ENCODE measurements at places on chromosomes 3 and 15.
A peak's percentile ranks its signal among the peaks of the same experiment; 100 is the strongest.

- no peak for DNase-seq
These were observed 1.1 kb upstream of the ECT2 start for GRCh38 chr3:172749230-172749965.

DNA sequence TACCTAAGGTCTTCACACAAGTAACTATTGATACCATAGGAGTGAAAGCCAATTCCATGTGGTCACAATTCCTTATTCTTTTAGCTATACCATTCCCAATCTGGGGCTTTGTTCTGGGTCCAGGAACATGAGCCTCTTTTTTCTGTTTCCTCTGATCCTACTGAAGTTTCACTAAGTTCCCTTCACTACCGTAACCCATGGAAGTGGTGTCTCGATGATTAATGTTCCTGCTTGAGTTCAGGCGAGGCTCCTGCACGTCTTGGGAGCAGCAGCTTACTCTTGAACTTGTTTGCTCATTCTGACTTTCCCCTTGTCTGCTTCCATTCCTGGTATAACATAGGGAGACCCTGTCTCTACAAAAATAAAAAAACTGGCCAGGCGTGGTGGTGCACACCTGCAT, 23.6 kb downstream of the ZNF592 start:
- no peak for DNase-seq

- DNase-seq, result no peak
These were observed 14.4 kb downstream of the FANCD2OS start for GRCh38 chr3:10093678-10094077.

DNA sequence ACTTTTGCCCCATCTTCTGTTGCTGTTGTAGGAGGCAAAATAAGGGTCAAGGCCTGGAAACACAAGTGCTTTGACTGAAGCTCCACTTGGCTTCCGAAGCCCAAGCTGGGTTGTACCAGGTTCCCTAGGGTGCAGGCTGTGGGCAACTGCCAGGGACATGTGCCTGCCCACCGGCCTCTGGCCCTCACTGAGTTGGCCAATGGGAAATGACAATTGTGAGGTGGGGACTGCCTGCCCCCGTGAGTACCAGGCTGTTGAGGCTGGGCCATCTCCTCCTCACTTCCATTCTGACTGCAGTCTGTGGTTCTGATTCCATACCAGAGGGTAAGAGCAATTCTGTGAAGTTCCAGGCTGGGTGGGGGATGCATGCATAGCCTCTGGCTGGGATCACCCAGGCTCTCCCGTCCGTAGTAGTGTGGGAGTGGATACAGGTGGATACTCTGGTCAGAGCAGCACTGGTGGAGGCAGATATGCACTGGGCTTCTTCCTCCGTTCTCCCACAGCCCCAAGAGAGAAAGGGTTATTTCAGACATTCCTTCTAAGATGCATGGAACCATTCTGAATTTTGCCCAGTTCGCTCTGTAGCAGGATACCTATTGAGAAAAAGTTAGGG, at the start of gene ADIPOQ:
Gene ADIPOQ, plus strand, starts transcription at position 285 of the 613 bp plus-strand sequence. CDS start 10,349 bp downstream, outside the sequence.
- DNase-seq, result no peak

DNA sequence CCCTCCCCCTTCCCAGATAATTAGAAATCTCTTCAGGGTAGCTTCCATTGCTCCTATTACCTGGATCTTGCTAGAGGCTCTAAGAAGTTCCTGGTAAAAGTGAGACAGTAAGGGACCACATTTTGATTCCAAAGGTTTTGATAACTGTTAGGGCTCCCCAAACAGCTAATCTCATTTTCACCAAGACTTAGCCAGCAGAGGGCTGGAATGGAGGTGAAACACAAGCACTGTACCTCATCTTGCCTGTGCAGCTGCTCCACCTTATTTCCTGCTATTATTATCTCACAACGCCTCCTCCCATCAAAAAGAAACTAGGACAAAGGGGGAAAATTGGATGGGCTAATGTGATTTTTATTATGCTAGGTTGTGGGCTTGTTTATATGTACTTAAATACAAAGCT, 7.3 kb downstream of the SETD5 start:
- no peak for DNase-seq

DNA sequence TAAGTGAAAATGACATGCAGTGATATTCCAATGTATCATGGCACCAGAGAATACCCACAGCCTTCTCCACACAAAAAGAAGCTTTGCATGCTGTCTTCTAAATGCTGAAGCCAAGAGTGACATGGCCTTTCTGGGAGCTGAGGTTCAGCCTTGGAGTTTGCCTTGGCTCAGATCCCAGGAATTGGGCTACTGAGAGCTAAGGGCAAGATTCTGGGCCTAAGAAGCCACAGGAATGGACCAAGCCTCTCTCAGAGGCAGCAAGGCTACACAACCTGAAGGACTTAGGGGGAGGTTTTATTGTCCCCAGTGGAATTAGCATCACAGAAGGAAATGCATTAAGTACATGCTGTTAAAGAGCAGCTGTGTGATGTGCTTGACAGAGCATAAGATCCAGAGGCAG, 1078.5 kb downstream of the TUSC7 start:
- DNase-seq, result no peak

- DNase-seq, result no peak
These were observed 40.8 kb upstream of the ST3GAL6 start for GRCh38 chr3:98722389-98722788.

GRCh38 chr3:185631108-185631507, 45.0 kb downstream of the SENP2 start:
- no peak for DNase-seq

- DNase-seq, result peak; percentile 46
These were observed 40.6 kb upstream of the ADPGK start for GRCh38 chr15:72824112-72824511.

GRCh38 chr3:8884630-8885290, 78.5 kb downstream of the RAD18 start:
- DNase-seq, result no peak

GRCh38 chr15:51935466-51936104, 36.0 kb downstream of the LEO1 start:
- DNase-seq, result no peak

- DNase-seq, result no peak
These were observed 718 bp downstream of the BNIP2 start for GRCh38 chr15:59688423-59688781.

- DNase-seq, result no peak
These were observed 28.3 kb downstream of the IGF2BP2 start for GRCh38 chr3:185796431-185797107.

DNA sequence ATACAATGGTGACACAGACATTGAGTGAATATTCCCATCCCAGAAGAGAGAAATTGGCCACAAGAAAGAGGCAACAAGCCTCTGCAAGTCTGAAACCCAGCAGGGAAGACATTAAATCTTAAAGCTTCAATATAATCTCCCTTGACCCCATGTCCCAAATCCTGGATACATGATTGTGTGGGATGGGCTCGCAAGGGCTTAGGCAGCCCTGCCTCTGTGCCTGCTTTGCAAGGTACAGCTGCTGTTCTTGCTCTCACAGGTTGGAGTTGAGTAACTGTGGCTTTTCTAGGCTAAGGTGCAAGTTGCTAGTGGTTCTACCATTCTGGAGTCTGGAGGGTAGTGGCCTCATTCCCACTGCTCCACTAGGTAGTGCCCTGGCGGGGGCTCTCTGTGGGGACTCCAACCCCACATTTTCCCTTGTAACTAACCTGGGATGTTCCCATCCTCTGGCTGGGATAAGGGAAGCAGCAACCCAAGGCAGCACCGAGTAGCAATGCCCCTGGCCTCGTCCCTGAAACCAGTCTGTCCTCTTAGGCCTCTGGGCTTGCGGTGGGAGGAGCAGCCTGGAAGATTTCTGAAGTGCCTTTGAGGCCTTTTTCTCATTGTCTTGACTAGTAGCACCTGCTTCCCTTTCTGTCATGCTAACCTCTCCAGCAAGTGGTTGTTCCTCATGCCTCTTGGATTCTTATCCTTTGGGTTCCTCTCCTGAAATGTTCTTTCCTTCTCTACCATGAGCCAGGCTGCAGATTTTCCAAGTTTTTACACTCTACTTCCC, 90.0 kb downstream of the FAM174B start:
- no peak for DNase-seq

DNA sequence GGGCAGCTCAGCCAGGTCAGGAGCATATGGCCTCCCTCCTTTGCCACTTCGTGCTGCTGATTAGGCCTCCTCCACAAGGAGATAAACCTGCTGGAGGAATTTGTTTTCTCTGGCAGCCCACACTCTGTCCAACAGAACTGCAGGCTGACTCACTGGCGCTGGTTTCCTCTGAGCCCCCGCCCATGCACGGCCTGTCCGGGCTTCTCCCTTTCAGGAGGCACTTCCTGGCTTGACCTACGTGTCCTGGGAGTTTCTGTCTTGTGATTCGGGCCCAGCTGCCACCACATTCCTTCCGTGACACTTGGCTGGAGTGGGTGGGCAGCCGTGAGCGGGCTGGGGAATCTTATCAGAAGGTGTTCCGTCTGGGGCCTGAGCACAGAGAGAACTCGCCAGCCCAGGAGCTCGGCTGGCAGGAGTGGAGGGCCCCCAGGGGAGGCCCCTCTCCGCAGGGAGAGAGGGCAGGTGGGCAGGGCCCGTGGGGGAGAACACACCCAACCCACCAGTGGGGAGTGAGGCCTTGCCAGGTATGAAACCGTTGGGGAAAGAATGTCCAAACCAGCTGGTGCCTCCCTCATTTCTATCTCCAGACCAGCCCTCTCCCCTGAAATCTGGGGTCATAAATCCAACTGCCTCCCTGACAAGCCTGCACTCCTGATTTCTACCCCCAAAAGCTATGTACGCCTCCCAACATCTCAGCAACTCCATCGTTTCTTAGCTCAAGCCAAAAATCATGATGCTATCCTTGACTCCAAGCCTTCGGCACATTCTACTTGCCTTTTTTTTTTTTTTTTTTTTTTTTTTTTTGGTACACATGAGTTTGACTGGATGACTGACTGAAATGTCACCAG, 110.6 kb upstream of the MEF2A start:
- DNase-seq, result no peak

GRCh38 chr3:190941694-190942260, 79.3 kb upstream of the GMNC start:
- no peak for DNase-seq

- no peak for DNase-seq
These were observed 44.4 kb downstream of the BTD start for GRCh38 chr3:15645740-15646501.

DNA sequence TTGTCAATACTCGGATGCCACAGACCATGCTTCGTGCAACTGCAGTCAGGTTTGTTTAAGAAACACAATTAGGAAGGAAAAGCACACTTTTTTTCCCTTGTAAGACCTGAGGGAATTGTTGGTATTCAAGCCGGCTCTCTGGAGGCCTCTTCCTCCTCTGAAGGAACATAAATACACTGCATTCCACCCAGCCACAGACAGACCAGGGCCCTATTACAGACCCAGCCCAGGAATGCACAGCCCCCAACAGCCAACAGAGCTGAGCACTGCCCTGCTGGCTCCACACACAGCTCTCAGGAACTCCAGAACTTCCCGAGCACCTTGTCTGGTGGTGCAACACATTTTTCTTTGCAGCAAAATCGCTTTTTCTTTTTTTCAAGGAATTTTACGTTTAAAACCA, 488.7 kb upstream of the PROK2 start:
- DNase-seq, result peak; percentile 59

DNA sequence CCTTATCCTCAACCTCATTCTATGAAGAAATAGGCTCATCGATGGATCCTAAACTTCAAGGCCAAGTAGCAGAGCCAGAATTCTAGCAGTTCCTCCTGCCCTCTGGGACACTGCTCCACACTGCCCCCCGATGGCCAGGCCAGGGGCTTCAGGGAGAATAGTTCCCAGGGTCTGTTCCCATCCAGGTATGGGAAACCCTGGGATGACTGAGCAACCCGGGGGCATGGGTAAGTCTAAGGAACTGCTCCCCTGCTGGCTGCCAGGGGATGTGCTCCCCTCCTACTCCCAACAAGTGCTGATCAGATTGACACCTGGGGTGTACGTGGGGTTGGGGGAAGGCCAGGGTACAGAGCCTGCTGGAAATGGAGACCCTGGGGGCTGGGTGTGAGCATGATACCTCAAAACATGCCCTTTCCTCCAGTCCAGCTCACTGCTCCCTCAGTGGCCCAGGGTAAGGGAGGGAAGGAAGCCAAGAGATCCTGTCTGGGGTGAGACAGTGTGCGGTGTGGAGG, 7.6 kb downstream of the ULK3 start:
- peak; percentile 76 for DNase-seq

DNA sequence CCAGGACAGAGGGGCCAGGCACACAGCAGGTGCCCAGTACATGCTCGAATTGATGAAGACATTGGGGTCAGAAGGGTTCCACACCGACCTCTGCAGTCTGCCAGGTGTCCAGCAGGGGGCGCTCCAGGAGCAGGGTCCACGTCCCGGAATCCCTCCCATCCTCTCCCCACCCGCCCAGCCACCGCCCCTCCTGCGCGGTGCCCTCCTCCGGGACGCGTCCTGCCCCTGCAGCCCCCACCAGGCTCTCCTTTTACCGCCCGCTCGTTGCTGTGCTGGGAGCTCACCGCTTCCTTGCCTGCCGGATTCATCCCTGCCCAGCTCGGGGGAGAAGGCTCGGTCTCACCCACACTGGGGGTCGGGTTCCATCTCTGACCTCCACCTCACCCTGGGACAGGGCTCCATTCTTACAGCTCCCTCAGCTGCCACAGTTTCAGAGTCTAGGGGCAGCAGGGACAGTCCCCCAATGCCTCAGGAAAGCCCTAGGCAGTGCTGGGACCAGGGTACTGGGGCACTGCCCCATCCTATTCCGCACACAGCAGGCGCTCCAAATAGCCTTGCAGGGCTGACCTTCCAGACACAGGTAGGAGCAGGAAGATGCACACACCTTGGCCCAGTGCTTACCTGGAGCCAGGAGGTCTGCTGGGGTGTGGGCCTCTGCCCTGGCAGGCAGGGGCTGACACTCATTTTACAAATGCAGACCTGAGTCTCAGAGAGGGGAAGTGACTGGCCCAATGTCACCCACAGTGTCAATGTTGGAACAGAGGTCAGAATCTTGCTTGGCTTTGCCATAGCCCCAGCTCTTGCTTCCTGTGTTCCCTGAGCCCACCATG, 31.0 kb downstream of the GRIP2 start:
- DNase-seq, result peak; percentile 96

DNA sequence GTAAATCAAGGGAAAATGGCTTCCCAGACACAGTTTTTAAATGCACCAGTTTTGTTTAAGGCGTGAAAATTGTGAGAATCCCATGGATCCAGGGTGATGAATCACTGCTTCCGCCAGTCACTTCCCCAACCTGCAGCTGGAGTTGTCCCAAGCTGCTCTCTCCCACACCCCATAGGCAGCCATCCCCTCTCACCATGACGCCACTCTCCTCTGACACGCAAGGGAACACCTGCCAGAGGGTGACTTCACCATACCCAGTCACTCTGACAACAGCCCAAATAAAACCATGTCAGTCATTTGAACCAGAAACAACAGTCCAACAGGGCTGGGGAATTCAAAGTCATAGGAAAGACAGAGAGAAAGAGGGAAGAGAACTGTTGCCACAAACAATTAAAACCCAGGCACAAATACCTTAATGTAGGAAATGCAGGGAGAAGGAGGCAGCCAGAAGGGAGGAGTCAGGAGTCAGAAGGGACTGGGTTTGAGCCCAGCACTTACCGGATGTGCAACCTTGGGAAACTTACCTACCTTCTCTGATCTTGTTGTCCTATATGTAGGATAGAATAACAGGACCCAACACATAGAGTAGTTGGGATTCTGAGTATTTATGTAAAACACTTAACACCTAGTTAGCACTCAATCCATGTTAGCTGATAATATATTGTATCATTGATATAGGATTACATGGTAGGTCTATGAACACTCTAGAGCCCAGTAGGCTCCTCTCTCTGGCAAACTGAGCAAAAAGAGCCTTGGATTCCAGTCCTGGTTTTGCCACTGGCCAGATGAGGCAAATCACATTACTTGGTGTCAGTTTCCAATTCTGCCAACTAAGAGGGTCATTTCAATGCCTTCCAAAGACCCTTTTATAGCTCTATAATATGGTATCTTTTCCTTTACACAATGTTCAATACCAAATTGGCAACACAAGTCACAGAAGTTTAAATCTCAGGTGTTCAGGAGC, 326.3 kb upstream of the ICE2 start:
- DNase-seq, result no peak

All from nephron progenitor cell (in vitro differentiated cells).